NCI-H526 treated with DMSO at 0.1 percent for 48 hours (cell line): ENCODE measurements at places on chromosomes 12 and 14.

GRCh38 chr14:92247341-92247740 lies 75.6 kb upstream of the SLC24A4 start:
- DNase-seq: no peak

- no peak for DNase-seq
These were observed 4.5 kb upstream of the HDAC7 start for GRCh38 chr12:47824198-47824597.

DNA sequence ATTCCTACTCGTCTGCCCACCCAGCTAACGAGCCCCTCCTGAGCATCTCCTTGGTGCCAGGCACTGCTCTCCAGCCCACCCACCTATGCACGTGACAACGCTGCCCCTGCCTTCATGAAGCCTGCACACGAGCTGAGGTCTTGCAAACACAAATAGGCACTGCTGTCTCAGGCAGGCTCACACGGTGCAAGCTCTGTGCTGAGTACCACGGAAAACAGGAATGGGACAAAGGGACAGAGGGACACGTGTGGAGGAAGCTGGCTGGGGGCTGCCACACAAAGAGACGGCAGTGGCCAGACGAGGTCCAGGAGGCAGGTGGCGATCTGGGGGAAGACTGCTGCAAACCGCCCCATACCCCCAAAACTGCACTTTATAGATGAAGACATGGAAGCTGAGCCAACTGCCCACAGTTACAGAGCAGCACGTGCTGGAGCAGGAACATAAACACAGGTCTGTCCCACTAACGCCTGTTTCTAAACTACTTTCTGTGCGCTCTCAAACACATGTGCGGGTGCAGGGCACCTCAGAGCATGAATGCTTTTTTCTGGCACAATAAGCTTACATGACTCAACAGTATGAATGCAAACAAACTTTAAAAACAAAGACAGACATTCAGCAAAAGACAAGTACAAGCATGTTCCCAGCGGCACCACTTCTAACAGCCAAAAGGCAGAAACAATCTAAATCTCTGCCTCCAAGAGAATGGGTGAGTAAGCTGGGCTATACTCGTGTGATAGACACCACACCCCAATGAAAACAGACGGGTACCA lies 64.5 kb downstream of the AMN start:
- DNase-seq: no peak

DNA sequence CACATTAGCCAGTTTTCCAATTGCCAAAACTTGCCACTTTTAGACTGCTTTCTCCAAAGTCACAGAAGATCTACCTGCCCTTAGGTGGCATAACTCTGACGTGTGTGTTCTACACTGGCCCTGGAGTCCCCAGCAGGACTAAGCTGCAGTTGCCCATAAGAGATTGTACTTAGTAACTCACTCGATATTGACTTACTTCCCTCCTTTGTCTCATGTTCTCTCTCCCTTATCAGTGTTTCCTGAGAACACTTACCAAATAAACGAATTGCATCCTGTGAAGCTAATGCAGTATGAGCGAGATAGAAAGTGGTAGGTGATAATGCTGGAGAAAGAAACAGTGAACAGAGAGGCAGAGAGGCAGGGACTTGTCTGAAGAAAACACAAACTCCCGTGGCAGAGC lies 117.2 kb downstream of the NUAK1 start:
- no peak for DNase-seq

DNA sequence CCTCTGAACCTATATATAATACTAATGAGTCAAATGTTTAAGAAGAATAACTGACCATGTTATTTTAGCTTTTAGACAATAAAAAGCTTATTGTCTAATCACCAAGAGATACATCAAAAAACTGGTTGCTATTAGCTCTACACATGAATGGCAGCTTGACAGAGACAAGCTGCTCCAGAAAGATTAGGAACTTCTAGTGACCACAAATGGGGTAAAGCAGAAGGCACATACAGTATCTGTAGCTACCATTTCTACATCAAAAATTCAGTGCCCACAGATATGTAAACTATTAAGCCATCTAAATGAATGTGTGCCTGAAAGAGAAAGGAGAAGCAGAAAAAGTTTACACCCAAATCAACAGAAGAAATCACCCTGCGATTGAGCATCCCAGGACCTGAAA lies 2.4 kb downstream of the AREL1 start:
- no peak for DNase-seq

- DNase-seq: no peak
These were observed 111.4 kb downstream of the ZFP36L1 start for GRCh38 chr14:68681256-68682011.

DNA sequence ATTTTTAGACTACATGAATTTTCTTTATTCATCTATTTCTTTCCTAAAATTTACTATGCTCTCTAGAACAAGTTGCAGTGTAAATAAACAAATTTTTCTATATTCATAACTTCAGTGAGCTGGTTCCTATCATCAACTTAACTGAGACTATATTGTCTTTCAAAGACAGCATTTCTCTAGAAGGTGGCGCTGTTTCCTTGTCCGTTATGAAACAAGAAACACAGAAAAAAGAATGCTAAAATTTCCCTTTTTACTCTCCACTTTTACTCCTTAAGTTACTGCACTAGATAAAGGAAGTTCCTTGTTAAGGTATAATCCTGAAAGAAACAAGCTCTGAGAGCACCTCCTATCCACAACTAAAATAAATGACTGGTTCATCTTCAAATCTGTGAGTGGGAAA lies 8.2 kb upstream of the CLEC2A start:
- DNase-seq: no peak

DNA sequence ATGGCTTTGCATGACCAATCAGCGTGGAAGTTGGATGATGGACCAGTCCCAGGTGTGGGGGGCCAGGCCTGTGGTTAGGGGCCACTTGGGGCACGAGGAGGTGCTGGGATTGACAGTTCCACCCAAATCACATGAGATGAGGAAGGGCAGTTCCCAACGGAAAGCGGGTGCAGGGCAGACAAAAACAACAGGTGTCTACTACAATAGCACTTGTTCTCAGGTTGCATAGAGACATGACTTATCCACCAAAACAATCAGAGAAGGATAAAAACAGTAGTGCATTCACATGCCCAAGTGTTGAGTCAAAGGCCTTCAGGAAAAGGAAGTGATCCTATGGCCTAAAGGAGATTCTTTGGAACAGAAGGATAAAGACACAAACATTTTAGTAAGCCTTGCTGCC lies 14.6 kb upstream of the EIF2B2 start:
- no peak for DNase-seq

DNA sequence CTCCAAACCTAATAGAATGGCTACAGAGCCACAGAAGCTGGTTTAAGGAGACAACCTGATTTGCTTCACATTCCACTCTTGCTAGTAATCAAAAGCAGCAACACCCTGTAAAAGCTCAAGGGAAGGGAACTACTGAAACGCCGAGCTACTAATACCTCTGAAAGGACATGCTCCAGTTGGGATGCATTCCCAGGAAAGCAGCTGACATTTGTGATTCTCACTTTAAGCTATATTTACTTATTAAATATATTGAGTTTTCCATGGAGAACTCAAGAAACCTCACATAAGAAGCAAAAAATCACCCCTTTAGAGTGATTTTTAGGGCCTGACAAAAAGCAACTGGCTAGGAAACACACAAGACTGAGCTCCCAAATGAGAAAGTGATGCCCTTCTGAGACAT lies 1073.0 kb upstream of the FLRT2 start:
- no peak for DNase-seq

DNA sequence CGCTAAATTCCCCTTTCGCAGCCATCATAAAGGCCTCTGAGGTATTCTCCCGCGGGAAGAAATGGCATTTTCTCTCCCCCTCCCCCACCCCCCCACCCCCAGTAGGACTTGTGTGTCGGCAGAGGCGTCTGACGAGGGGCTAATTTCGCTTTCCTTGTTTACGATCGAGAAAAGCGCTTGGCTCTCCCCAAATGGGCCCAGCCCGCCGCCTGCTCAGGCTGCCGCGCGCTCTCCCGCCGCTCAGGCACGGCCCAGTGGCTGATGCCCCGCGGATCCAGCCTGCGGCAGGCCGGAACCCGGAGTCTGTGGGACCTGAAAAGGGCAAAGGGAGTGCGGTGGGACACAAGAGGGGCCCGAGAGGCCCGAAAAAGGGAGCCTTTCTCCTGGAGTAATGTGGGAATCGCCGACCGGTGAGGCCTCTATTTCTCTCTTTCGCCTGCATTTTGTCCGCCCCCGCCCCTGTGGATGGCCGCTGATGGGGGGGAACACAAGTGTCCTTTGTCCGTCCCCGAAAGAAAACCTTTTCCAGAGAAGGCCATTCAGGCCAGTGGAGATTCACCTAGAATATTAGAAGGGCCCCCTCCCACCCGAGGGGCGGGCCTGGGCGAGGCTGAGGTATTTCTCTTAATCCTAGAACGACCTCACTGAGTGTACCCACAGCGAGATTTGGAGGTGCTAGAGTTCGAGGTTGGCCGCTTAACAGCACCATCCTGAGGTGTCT lies 9.0 kb upstream of the HOXC6 start:
- DNase-seq: no peak

DNA sequence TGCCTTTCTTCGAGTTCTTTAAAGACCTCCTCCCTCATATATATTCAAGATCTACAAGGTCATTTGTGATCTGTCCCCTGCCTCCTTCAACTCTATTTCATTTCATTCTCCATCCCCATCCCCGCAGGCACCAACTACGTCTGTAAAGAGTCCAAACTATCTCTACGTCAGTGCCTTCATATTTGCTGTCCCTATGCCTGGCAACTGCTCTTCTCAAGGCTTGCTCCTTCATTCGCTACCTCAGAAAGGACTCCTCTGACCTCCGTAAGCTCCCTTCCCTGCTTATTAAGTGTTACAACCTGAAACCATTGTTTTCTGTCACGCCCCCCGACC lies 650 bp downstream of the LLPH start:
- no peak for DNase-seq

DNA sequence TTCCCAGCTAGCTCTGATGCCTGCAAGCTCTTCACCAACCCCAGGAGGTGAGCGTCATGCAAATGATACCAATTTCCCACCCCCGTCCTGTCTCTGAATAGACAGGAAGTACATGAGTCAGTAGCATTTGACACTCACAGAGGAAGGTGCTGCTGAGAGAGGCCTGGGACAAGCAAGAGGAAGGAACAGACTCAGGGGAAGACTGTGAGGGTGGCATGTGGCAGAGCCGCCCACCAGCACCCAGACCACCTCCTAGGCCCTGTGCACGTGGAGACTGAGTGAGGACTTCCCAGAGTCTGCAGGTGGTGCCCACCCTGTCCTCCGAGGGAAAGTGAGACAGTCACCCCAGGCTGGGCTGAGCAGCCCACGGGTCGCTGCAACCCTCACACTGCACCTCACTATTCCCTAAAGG lies 199.5 kb upstream of the SFSWAP start:
- DNase-seq: no peak

DNA sequence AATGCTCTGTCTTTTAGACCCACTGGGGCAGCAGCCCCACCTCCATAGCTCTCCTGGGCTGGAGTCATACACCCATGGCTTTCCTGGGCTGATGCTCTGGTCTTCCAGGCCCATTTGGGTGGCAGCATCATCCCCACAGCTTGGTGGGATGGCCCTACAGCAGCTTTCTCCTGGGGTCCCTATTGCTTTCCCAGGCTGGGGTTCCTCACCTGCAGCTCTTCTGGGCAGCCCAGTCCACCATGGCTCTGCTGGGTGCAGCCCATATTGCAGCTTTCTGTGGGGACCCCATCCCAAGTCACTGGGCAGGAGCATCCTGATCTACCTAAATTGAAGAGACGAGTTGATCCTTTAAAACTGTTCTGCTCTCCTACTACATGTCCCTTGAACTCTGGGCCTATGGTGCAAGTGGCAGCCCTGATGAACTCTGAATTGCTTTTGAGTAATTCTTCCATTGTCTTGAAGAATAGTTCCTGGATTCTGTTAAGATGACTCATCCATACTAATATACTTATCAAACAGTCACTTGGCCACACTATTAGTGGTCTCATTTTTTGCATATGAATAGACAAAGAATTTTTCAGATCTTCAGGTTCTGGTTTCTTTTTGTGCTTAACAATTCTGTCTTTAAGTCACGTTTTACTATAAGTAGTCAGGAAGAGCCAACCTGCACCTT lies 390.1 kb downstream of the DPF3 start:
- no peak for DNase-seq

- DNase-seq: no peak
These were observed 34.1 kb upstream of the TDRD9 start for GRCh38 chr14:103894034-103894722.

DNA sequence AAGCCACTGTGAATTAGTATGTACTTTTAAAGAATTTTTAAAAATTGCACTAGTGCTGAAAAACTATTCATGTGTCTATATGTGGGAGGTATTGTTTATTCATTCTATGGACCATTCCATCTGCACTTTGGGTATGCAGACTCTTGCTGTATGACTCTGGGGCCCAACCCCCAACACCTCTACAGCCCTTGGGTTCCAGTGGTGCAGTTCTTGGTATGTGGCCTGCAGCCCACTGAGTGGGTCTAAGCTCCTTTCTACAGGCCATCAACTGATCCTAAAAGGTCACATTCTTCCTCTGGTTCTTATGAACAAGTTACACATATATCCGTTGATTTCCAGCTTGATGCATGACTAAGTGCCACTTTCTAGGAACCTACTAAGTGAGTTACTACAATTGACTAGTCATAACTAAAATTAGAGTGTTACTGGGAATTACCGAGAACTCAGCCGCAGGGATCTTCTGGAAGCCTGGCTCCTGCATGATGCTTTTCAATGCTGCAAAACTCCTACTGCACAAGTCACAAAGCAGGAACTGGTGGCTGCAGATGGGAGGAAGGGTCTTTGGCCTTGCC lies 62.4 kb upstream of the MED13L start:
- DNase-seq: no peak

DNA sequence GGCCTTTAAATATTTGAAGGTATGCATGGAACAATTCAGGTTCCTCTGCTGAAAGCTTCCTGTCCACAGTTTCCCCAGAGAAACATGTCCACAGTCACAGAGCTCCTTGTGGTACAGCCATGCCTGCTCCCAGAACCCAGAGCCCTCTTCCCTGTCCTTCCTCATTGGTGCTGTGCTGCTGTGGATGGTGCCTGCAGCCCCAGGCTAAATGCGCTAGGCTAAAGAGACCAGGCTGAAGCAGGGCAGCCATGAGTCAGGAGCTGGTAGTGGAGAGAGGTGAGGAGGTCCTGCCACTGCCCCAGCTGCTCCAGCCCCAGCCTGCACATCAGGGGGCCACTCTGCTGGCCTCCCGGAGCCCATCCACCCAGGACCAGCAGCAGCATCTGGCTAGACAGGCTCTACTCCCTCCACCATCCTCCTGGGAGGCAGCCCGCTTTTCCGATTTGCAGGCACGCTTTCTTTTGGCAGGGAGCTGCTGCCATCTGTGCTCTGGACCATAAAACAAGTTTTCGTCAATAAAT lies 65.4 kb upstream of the DDX11 start:
- no peak for DNase-seq

- DNase-seq: no peak
These were observed 148.2 kb downstream of the KIF21A start for GRCh38 chr12:39294715-39295114.
